ENCODE measurements at places on chromosomes 7 and 10.
A peak's percentile ranks its signal among the peaks of the same experiment; 100 is the strongest.

- no peak for DNase-seq
Measured at GRCh38 chr10:132279873-132280645, 27.7 kb downstream of the STK32C start.

DNA sequence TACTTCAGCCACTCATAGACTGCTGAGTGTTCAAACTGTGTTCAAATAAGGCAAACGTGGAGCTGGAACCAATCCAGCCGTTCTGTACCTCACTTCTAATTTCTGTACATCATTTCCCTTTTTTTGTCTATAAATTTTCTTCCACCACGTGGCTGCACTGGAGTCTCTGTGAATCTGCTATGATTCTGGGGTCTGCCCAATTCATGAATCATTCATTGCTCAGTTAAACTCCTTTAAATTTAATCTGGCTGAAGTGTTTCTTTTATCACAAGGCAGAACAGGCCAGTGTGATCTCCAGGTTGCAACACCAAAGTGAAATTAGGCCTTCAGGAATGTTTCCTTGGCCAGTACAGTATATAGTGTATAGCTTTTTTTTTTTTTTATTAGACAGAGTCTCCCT lies 53.5 kb downstream of the DNAJC12 start:
- DNase-seq, result no peak

DNA sequence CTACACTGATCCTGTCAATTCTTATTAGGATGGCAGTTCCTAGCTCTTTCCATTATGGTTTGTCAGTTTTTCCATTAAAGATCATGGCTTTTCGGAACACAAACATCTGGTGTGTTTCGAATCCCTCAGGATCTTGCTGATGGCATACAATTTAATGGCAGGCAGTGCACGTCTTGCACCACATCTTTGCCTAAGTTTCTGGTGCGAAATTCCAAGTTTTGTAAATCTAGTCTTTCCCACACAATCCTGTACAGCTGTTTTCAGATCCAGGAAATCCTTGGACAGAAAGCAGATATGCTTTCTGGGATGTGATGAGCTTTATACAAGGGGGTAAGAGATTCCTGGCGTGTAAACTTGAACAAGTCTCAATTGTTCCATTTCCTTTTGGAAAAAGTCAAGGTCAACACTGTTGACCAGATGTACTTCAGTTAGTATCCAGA lies 224.3 kb upstream of the PHYHIPL start:
- DNase-seq, result no peak

DNA sequence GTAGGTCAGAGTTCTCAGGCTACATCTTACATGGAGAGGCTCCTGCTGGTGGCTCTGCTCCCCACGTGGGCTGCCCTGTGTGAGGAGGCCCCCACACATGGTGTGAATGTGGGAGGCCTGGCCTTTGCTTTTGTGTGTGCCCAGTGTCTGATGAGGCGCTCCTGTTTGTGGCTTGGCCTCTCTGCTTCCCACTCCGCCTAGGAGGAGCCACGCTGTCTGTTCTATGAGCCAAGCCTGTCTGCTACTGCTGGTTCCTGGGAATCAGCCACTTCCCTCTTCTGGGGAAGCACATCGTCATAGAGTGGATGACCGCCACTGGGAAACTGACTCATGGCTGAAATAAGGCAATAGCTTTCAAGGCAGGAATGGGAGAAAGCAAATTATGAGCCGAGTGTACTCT lies 87.1 kb downstream of the CYP26A1 start:
- no peak for DNase-seq

DNA sequence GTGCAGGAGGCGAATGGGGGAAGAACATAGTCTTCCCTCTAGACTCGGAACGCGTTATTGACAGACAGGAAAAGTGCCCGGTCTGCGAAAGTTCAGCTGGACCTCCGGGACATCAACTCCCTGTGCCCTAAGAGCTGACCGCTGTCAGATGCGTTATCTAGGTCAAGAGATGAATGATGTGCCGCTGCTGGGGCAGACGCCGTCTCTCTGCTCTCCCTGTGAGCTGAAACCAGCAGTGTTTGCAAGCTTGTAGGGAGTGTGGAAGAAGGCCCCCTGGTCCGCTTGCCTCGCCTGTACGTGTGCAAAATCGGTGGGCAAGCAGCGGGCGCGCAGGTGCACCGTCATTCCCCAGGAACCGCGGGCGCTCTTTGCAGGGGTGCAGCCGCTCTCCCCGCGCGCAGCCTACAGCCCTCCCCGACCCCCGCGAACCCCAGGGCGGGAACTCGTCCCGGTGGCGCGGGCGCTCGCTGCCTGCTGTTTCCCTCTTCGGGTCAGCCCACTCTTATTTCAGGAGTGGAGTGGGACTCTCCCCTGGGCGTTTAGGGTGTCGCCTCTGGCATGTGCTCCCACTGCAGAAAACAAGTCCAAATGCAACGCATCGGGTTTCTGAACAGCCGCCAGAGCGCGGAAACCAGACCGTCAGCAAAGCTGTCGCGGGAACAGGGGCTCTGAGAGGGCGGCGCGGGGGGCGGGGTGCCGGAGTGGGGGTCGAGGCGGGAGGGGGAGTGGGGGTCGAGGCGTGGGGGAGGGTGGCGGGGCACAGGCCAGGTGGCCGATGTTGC lies 1.8 kb upstream of the PFKFB3 start:
- peak; percentile 46 for DNase-seq

DNA sequence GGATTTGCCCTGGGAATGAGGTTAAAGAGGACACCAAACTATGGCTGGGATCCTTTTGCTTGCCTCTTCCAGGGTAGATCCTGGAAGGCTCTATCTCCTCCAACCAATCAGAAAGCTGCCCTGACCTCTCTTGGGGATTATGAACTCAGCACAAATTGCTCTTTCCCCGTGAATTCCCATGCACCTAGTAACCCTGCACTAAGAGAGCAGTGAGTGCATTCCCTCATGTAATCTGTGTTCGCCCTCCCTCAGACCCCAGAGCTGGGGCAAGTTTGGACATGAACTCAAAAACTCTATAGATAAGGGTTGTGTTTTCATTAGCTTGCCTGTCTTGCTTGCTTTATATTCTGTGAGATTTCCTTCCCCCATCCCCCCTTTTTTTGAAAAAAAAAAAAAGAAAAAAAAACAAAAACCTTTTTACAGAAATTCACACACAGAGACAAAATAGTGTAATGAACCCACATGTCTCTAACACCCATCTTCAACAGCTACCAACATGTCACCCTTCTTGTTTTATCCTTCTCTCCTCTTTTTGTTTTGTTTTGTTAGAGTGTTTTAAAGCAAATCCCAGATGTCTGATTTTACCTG lies 225.5 kb upstream of the TCF7L2 start:
- DNase-seq, result no peak

GRCh38 chr10:58003945-58004344 lies 263.7 kb downstream of the IPMK start:
- no peak for DNase-seq

DNA sequence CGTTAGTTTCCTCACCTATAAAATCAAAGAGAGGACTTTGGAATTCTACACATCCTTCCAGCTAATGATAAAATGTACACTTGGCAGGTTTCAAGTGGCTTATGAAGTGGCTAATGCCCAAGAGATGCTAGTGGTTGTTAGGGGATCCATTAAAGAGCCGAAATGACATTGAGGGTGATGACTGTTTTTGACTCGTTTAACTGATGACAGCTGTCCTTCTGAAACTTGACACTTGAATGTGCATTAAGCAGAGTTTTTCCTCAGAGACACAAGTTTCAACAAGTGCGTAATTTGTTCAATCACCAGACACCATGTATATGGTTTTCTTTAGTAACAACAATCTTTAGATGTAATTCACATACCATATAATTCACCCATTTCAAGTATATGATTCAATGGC lies 1.6 kb upstream of the PRF1 start:
- no peak for DNase-seq

DNA sequence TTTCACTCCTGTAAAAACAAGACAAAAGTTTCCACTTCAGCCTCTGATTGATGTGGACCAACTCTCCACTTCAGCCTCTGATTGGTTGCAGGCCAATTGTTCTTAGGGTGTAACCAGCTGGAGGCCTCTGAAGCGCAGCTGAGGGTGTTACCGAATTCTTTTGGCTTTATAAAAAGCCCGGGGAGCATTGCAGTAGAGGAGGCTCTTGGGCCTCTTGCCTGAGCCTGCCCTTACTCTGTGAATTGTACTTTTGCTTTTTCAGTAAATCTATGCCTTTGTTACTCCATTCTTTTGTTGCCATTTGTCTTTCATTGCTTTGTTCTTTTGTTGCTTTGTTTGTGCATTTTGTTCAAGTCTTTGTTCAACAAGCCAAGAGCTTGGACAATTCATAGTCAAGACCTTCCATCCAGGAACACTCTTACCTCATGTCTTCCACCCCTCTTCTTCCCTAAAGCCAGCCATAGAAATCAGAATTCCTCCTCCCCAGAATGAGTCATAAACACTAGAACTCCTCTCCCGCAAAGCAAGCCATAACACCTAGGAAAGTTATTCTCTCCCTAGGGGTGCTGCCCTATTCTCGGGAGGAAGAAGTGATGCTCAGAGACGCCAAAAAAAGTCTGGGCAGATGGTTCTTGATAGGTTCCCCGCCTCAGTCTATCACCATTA lies 53.5 kb upstream of the ARMC3 start:
- DNase-seq, result no peak

DNA sequence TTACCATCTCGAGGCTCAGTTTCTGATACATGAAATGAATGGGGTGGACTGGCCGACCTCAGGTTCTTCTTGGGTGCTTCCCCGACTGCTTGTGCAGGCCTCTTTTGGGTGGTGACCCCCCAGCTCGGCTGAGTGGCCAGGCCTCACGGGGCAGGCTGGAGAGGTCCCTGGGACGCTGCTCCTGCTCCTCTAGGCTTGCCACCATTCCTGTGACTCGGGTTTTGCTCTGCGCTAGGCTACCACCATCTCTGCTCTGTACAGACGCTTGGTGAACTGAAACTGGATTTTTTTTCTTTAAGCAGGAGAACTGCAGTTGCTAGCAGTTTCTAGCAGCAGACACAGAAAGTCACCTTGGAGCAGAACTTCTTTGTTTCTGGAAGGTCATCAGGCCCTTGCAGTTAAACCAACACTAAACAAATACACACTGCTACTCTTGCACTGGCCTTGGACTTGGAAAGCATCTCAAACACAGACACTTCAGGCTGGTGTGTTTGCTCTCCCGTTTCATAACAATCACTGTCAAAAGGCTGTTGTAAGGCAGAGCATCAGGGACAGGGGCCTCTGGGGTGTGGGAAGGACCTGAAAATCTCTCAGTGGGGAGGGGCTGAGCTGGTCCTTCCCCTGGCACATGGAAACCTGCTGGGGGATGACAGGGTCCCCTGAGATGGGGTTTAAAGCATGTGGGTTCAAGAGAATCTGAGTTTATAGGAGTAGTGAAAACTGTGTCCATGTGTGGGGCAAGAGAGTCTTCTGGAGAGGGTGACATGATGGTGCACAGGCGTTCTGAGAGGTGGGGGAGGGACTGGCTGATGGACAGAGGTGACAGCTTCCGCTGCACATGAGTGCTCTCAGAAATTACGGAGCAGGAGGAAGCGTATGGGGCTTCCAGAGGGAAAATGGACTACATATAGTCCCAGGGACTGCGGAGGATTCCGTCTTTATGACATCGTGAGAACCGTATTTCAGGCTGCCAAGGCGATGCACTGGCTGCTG lies 35.0 kb upstream of the GIMAP8 start:
- DNase-seq, result peak; percentile 14

GRCh38 chr10:102538811-102539210 lies 35.0 kb downstream of the SUFU start:
- no peak for DNase-seq

- DNase-seq, result no peak
Measured at GRCh38 chr10:5068274-5068984, 25.8 kb upstream of the AKR1C3 start.

GRCh38 chr7:24713850-24714675 lies 43.2 kb downstream of the GSDME start:
- DNase-seq, result no peak

- peak; percentile 53 for DNase-seq
Measured at GRCh38 chr10:13614530-13615332, 28.0 kb downstream of the PRPF18 start.

DNA sequence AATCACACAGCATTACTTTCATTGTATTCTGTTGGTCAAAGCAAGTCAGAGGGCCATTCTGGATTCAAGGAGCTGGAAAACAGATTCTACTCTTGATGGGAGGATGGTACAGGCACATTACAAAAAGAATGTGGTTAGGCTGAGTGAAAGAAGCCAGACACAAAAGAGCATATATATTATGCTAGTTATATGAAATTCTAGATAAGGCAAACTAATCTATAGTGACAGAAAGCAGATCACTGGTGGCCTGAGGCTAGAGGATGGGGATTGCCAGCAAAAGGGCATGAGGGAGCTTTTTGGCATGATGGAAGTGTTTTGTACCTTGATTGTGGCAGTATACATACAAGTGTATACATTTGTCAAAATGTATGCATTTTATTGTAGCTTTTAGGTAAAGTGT lies 96.8 kb downstream of the SPAG6 start:
- peak; percentile 73 for DNase-seq

DNA sequence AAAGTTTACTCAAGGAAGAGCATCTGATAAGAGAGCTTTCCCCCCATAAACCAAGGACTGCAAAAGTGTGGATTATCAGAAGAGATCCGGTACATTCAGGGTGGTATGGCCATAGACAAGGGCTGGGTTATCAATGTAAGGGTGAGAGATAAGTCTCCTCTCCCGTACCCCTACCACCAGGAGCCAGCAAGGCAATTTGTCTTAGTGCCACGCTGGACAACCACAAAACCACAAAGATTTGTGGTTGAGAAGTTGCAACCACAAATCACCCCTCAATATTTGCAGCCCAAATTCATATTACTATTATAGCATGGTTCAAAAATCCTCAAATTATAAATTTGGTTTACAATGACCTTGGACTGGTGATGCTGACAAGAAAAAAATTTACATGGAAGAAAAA lies 2.3 kb upstream of the ZSCAN25 start:
- no peak for DNase-seq

DNA sequence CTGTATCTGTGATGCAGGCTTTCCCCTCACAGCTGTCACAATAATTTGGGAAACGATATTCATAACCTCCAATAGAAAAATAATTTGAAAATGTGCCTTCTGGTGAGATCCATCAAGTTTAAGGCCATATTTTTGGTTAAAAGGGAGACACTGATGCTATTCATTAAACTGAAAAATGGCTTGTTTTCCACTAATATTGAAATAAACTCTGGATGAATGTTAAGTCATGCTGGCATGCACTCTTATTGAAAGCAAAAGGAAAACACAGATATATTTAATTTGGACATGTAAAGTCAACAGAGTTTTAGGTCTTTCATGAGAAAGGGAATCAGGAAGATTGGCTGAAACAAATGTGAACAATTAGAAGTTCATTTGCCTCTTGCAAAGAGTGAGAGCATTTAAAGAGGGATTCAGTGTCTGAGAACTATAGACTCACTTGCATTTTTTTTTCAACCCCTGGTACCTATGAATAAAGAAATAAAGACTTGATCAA lies 879.2 kb downstream of the LRMDA start:
- no peak for DNase-seq

GRCh38 chr10:62939698-62940097 lies 123.5 kb upstream of the EGR2 start:
- DNase-seq, result no peak

DNA sequence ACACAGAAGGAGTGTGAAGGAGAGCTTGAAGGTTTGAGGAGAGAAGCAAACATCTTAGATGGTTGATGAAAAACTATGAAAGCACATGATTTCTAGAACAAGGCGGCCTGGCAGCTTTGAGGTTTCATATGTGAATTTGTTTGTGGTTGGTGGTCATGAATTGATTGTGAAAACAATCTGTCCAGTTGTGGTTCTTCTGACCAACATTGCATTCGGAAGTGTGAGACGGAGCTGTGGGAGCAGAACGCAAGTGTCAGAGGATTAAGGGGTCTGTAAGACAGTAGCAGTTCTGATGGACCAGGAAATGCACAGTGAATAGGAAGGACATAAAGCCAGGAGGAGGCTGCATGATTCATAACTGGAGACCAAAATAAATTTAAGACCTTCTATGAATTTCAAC lies 594.6 kb downstream of the NXPH1 start:
- DNase-seq, result no peak

- DNase-seq, result no peak
Measured at GRCh38 chr10:99981581-99982199, 28.1 kb downstream of the DNMBP start.
